ENCODE measurements at places on chromosomes 3 and 15.

- DNase-seq: no peak
These were observed 229.8 kb downstream of the SNRPN start for GRCh38 chr15:25184356-25185155.

GRCh38 chr3:127417709-127418559 lies 130.1 kb upstream of the PRR20G start:
- no peak for DNase-seq

- DNase-seq: no peak
These were observed 32.0 kb upstream of the ITGA11 start for GRCh38 chr15:68463996-68464395.

DNA sequence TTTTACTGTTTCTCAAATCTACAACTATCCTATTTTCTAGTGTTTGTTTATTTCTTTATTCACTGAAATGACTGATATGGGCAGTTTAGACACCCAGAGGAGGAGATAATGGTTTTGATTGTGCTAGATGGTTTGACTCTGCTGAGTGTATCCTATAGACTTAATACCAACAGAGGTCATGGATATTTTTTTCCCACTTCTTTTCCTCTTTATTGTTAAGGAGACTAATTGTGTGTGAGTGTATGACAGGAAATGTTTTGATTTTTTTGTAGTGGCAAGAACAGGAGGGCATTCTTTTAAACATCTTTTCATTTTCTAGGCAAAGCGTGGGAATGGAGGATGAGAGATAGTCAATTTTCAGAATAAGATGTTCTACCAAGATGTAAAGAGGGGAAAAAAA lies 223.5 kb downstream of the CHST2 start:
- no peak for DNase-seq

DNA sequence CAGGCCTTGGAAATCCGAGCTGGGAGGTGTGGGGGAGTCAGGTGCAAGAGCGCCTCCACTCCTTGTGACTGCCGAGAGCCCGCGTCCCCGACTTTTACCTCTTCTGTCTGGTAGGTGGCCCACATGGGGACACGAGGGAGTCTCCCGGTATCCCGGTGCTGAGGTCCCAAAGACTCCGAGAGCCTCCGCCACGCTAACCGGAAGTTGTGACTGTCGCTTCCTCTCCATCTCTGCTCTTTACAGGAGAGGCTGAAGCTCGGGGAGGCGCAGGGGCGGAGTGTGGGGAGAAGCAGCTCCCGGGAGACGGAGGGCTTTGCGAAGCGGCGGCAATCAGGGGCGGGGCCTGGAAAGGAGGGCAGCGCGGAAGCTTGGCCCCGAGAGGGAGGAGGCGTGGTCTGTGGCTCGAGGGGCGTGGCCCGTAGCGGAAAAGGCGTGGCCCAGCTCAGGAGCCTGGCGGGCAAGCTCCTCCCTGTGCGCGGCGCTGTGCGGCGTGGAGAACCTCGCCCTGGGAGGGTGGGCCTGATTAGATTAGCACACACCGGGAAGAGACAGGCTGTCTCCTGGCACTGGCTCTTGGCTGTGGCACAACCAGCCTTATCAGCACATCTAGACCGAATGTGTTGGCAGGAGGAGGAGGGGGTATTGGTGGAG lies 143.9 kb downstream of the GABRB3 start:
- no peak for DNase-seq

DNA sequence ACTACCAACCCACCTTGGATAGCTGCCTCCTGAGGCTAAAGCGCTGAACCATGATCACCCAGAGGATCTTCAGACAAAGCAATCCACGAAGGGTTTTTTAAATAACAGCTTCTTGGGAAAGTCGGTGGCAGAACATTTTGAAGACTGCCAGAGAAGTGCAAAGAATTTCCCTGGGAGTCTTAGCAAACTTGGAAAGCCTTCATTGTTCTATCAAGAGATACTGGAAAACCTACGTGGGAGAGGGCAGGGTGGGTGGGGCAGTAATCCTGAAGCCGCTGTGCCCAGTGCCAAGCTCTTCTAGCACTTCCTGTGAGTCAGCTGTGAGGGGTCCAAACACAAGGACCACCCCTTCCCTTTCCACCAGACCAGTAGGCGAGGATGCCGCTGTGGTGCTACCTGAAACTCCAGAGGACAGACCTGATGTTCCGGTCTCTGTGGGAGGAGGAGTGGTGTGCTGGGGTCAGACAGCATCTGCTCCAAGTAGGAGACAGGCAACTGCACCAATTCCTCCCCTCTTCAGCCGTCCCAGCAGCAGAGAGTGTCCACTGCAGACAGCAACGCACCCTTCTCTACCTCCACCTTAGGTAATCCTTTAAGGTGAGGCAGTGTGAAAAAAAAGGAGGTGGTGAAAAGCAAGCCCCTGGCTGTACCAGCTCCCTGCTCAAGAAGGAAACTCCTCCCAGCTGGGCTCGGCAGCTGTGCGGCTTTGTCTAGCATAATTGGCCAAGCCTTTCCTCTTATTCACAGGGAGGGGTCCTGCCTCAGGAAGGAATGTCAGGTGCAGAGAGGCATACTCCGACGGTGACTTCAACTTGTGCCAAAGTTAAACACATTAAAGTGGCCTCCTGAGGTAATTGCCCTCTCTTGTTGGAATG lies 99.0 kb downstream of the TMCC1 start:
- no peak for DNase-seq

DNA sequence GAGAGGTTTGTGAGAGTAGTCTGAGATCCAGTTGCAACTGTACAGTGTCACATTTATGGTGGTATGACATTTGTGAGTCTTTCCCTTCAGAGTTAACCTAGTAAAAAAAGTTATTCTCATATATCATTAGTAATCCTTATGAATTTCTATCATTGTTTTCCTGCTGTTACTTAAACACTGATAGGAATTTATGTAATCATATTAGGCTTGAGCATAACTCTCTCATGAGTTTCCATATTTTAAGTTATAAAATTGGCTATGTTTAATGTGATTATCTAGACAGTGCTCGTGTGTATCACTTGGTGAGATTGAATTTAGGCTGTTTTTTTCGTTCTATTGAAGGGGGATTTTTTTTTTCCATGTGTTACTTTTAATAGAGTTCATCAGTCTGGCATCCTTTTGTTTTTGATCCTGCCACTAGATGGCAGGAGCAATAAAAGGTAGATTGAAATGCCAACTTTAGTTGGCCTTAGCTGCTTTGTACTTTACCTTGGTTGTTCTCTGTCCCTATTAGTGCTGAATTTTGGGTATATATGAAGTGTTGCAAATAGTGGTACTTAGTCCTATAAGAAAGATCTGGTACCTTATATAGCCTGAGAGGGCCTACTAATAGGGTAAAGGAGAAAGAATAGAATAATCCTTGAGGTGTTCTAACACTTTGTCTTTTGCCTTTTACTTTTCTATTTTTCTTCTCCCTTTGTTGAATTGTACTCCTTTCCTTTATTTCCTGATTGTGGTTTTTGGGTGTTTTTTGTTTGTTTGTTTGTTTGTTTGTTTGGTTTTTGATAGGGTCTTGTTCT lies 17.9 kb downstream of the STT3B start:
- DNase-seq: peak; percentile 66

- no peak for DNase-seq
These were observed 8.7 kb downstream of the FAH start for GRCh38 chr15:80161468-80162016.

DNA sequence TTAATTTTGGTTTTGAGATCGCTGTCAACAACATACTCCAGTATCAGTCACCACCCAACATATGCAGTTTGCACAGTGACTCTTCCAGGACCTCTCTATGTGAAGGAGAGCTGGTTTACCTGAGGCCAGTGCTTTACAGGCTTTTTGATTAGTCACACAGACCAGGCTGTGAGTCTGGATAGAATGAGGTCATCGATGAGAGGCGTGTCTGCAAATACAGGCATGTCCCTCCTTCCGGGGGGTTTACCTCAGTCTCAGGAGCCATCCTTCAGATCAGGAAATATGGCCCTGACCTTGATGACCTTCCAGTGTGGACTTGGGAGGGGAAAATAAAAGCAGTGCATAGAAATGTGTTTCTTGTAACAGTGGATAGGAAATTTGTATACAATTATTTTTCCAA lies 46.9 kb downstream of the KBTBD12 start:
- DNase-seq: no peak

GRCh38 chr3:85251766-85252165 lies 293.0 kb downstream of the CADM2 start:
- no peak for DNase-seq

DNA sequence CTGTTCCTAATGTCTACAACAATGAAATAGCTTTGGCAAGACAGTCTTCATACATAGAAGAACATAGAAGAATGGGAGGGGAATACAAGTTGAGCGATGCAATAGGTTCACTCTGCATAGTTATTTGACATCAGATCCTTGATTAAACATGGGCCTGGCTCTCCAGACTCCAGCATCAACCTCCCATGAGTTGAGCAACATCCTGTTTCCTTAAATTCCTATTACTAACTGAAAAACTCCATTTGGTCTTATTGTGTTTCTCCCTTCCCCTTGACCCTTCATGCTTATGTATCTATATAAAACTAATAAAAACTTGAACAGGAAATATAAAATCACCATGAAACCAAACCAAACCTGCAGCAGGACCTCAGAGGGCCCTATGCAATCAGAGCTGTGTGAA lies 304.5 kb upstream of the SATB1 start:
- DNase-seq: no peak

DNA sequence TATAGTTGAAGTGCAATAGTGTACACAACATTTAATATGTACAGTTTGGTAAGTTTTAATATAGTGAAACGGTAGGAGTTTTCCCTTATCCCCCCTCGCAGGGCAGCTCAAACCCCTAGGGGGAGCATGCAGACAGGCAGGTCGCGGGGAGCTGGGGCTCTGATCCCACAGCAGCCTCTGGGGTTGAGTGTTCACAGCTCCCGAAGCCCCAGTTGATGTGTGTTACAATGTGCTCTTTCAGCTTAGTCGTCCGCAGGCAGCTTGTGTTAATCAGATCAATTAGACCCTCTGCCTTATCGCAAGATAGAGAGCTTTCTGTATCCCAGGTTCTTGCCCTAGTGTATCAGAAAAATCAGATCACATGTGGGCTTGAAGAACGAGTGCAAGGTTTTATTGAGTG lies 143.1 kb upstream of the CHRNA7 start:
- DNase-seq: no peak

DNA sequence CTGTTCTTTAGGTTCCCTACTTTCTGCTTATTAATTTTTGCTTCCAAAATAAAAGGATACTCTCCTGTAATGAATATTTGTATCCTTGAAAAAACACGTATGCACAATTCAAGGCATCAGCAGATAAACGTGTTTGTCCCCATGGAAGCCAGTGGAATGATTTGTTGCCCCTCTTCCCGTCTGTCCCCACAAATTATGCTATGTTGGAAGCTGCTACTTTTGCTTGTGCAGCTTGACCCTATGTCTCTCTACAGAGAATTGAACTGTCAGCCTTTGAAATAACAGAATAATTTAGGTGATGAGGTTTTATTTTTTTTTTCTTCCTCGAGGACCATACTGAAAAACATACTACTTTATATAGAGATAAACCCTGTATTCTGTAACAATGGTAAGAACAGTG lies 401.5 kb upstream of the GOLIM4 start:
- DNase-seq: no peak

DNA sequence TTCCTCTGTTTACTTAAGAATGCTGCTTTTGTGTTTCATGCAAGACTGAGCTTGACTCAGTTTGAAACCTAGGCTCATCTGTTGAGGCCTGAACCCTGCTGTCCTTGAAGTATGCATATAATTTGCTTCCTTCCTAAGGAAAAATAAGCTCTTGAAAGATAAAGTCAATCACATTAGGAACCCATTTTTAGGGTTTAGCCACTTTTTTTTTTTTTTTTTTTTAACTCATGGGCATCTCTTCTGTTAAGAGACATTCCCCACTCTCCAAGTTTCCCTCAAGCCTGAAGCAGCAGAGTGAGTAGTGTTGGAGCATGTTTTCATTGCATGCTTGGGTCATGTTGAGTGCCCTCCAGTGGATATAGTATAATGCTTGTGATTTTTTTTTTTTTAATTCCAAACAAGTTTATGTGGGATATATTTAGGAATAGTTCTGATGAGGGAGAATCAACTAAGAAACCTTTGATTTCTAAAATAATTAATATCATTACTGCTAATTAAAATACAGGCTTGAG lies 3.6 kb downstream of the CTNNB1 start:
- DNase-seq: peak; percentile 76

- no peak for DNase-seq
These were observed 6.3 kb downstream of the PIGZ start for GRCh38 chr3:196962108-196962929.

DNA sequence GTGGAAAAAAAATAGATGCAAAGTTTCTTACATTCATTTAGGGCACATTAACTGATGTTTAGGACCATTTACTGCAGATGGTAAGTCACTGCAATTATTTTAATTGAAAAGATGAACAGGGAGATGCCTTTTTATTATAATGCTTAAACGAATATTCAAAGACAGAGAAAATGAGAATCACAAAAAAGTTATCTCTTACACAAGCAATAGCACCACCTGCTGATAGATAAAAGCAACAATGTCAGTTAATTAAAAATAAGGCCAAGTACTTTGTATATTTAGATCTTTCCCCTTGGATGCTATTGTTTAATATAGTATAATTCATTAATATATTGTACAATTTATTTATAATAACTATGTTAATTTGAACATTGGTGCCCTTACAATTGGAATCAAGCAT lies 55.9 kb downstream of the IFT80 start:
- peak; percentile 74 for DNase-seq

DNA sequence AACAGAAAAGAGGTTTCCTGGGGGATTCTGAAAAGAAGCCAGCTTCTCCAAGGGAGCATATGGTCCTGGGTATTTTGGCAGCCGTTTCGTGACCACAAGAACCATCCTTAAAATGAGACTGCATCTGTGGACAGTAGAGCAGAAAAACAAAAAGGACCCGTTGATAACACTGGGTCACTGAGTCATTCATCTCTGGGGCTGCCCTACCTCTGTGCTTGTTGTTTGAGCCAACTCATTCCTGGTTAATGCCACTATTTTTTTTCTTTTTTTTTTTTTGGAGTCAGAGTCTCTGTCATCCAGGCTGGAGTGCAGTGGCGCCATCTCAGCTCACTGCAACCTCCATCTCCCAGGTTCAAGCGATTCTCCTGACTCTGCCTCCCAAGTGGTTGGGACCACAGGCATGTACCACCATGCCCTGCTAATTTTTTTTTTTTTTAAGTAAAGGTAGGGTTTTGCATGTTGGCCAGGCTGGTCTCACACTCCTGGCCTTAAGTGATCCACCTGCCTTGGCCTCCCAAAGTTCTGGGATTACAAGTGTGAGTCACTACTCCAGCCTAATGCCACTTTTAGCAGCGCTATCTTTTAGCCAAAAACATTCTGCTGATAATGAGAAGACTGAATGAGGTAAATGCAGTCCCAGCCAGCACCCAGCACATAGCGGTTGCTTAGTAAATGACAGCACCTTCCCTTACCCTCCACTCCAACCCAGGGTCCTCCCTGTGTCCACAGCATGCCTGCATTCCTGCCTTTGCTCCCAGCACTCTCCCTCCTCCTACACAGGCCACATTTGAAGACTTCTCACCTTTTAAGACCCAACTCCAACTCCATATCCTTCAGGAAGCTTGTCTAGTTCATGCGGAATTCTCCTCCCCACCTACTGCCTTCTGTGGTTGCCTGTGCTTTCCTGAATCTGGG lies 9.1 kb upstream of the ISL2 start:
- DNase-seq: no peak

GRCh38 chr15:98018761-98019351 lies 58.4 kb downstream of the ARRDC4 start:
- no peak for DNase-seq
